ENCODE measurements at places on chromosomes 16 and 17.

GRCh38 chr16:1972490-1972877 lies 631 bp downstream of the TBL3 start:
- DNase-seq: peak; percentile 70

- peak; percentile 65 for DNase-seq
Observed at GRCh38 chr17:41308251-41308917, 725 bp downstream of the KRTAP16-1 start.

GRCh38 chr17:52027620-52028295 lies 130.8 kb downstream of the CA10 start:
- DNase-seq: no peak

DNA sequence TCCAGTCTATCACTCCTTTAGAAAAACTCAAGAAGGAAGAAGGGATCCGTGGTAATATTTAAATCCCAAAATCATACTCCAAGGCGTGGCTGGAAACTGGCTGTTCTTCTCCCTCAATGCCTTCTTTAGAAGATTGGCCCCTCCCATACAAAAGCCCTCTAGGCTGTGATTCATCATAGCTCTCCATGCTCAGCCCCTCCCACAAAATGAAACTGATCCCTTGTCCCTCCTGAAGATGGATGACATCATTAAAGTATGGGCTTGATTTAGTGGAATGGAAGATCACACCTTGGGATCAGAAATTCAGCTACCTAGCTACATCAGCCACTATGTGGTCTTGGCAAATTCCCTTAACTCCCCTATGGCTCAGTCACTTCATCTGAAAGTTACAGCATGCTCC lies 4.1 kb downstream of the GRIN2A start:
- DNase-seq: no peak

DNA sequence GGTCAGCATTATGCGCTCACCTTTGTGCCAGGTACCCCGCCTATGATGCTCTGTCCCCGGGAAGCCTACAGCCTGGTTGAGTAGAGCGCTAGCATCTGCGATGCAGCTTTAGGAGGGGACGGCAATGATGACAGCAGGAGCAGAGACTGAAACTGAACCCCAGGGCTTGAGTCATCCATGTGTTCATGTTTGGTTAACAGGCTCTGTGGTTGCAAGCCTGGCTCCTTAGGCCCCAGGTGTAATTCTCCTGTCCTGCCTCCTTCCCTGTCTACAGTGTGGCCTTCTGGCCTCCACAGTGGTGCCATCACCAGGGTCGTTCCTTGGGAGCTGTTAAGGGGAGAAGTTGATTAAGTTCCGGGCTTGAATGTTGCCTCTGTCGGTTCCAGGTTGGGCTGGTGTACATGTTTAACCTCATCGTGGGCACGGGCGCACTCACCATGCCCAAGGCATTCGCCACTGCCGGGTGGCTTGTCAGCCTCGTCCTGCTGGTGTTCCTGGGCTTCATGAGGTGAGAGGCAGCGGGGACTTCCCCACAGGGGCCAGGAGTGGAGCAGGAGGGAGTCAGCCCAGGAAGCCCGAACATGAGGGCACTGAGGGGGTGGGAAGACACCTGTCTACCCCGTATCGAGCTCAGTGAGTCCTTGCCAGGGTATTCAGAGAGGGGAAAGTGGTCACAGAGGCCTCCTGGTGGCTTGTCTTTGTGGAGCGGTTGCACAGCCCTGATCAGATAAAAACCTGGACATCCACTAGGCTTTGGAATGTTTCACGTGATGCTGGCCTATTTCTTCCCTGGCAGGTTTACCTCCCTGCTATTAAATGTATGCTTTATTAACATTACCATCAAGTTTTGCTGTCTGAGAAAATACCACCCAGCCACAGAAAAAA lies 9.2 kb upstream of the NAT9 start:
- no peak for DNase-seq
